ENCODE measurements at places on chromosomes 2 and 18.
A peak's percentile ranks its signal among the peaks of the same experiment; 100 is the strongest.

DNA sequence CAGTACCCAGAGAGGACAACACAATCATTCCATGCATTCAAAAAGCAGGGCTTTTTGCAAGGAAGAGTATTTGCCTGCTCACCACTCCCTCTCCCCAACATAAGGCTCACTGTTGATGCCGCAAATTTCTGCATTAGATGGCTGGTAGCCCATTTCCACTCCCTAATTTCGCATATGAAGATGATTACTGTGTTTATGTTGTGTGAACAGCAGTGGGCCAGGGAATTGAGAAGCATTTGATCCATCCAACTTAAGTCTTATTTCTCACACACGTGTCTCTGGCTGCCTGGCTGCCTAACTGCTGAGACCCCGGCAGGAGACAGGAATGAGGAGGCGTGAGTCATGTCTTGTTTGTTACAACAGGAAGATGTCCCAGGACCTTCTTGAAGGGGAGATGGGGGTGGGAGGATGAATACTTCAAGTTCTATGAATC lies 294.1 kb downstream of the ALK start:
- no peak for DNase-seq

- peak; percentile 73 for DNase-seq
These were observed 27.0 kb upstream of the CASP8 start for GRCh38 chr2:201233192-201233811.

- no peak for DNase-seq
These were observed 24.4 kb upstream of the YPEL5 start for GRCh38 chr2:30122362-30122761.

GRCh38 chr2:147479358-147479757 lies 365.5 kb upstream of the ACVR2A start:
- DNase-seq, result no peak

Measured in stimulated activated CD8-positive, alpha-beta memory T cell treated with anti-CD3 and anti-CD28 coated beads, Interleukin-4, amount 100 ng/mL, for 1 hour (primary cell).